ENCODE measurements at places on chromosomes 12 and 14.

DNA sequence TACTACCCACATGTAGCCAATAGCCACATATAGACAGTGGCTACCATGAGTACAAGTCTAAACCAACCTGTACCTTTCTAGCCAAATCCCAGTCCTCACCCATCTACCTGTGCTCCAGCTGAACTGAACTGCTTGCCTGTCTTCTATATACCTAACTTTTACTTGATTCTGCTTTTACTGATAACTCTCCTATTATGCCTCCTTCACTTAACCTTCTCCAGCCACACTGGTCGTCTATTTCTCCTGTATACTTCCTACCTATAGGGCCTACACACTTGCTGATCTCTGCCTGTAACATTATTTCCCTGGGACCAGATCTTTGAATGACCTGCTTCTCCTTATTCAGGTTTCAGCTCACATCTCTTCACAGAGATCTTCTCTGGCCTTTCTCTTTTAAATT lies 26.0 kb upstream of the MSRB3 start:
- DNase-seq: no peak

DNA sequence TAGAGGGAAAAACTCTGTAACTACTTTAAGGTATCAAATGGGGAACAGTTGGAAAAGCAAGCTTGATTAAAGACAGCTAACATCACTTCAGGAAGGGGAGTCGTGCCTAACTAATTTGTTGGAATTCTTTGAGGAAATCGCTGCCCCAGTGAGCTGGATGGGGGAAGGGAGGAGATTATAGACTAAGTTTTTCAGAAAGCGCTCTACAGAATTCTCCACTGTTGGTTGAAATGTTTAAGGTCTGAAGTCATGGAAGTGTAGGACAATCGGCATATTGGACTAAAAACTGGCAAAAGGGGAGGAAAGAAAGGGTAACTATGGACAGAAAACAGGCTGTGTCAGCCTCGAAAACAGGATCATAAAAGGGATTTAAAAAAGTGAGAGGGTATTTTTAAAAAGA lies 229.9 kb upstream of the HMGA2 start:
- no peak for DNase-seq

DNA sequence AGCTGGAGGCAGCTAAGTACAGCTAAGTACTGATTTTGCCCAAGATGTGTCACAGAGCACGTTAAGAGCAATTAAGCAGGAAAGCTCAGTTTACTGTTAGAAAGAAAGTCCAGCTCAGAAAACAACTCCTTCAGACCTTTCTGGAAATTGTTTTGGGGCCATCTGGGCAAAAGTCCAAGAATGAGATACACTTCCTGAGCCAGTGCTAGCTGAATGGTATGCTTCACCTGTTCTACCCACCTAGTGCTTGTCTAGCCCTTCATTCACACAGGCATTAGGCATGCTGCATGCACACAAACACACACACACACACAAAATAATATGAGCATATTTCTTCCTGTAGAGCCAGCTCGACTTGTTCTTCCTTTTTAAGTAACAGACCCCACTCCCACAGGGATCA lies 6.6 kb upstream of the IKZF4 start:
- DNase-seq: no peak

DNA sequence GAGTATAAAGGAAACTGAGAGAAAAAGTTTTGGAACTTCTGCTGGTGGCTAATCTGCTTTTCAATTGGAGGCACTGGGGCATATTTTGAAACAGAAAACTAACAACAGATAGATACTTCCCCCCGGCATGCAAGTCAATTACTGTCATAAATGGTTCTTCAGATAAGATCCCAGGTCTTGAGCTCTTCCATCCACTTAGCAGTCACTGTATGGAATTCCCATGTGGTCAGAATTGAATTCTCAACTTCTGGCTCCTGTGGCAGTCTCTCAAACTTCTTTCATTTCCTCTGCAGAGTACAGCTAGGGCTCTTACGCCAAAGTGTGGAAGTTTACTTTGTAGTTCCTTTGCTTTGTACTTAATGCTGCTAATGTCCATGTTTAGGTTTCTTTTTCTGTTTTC lies 452.2 kb downstream of the IPO8 start:
- no peak for DNase-seq

- DNase-seq: no peak
Observed at GRCh38 chr12:71164166-71164565, 6.4 kb upstream of the TSPAN8 start.

- DNase-seq: no peak
Observed at GRCh38 chr12:2318286-2318685, 265.5 kb downstream of the CACNA1C start.

Data from H1 (cell line).